ENCODE measurements at places on chromosomes 16 and 17.
A peak's percentile ranks its signal among the peaks of the same experiment; 100 is the strongest.

GRCh38 chr17:64732336-64733006, 70.4 kb upstream of the SMURF2 start:
- DNase-seq = no peak

DNA sequence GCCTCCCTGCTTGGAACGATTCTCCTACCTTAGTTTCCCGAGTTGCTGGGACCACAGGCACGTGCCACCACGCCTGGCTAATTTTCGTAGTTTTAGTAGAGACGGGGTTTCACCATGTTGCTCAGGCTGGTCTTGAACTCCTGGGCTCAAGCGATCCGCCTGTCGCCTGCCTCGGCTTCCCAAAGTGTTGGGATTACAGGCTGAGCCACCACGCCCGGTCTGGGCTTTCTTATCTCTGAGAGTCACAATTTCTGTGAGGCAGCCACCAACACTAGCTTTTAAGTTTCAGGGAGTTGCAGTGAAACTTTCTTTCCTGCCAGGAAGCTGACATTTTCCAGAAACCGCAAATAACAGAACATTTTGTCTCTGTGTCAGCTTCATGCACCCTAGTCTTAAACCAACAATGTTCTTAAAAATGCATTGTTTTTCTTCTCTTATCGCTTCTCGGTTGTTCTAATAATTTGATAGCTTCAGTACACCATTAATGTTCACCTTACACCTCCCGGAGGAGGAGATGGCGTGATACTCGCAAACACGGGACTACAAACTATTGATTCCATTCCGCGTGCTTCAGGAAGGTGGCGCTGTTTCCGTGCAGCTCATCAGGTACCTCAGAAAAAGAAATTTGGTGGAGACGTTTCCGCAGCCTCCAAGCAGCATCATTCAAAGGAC, 7.4 kb upstream of the DHRS7B start:
- DNase-seq = peak; percentile 54

- DNase-seq = no peak
Measured at GRCh38 chr17:51056813-51057510, 63.7 kb downstream of the SPAG9 start.

- DNase-seq = no peak
Measured at GRCh38 chr17:4395111-4395478, 28.6 kb upstream of the UBE2G1 start.

DNA sequence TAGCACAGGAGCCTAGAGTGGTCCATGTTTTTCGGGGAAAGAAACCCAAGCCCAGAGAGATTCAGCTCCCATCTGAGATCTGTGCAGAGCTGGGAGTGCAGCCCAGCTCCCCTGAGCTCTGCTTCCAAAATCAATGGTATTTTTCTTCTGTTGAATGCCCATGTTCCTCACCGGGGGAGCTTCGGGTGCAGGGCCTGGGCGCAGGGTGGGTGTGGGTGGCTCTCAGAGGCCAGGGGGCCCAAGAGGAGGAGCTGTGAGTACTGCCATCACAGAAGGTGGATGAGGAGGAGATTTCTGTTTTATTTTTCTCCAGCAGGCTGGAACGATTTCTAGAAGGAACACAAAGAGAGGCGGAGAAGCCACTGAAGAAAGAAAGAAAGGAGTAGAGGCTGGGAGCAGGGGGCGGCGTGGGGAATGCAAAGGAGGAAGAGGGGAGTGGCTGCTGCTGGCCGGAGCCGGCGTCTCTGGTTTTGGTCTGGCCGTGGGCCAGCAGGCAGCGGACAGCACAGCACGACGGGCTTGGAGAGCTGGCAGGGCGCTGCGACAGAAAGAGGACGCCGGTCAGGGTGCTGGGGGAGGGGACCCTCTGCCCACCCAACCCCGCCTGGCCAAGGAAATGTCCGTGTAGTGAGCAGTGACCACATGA, 76.2 kb upstream of the KSR1 start:
- DNase-seq = no peak

DNA sequence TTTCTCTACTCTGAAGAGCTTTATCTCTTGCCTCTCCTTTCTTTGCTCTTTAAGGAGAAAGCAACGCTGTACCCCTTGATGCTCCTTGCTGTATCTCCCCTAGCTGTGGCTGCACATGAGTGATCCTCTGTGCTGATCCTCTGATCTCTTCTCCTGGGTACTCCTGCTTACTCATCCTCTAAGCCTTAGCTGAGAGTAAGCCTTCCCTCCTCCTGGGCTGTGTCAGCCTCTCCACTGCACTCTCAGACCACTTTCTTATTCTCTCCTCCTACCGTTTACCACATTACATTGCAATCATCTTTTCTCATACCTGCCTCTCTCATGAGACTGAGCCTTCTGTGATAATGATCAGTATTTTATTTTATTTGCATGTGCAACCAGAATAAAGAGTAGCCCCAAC, 25.1 kb downstream of the SOX9 start:
- no peak for DNase-seq

DNA sequence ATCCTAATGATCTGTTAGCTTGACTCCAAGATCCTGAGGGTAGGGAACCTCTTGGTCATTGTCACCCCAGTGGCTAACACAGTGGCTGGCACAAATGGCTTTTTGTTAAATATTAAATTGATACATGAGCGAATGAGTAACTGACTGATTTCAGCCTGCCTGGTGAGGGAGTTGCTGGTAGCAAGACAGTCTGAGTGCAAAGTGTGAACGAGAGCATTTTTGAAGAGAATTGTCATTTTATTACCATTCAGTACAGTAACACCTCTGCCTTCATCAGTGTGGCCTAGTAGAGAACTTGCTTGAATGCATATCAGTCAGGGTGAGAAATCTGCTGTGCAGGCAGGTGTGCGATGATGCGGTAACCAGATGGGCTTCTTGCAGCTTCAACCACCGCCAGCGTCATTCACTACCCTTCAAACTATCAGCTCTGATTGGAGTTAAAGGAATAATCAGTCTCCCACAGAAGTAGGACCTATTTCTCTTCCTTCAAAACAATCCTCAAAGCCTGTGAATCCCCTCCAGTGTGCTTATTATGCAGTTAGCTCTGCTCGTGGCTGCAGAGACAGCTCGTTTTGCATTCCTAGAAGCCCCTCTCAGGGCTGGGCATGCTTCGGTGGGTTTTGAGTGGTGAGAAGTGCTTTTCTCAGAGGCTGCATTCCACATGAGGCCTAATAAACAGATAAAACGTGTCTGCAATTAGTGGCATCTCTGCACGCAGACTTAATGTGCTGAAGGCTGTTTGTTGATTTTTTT, 29.0 kb downstream of the HEXIM2 start:
- DNase-seq = no peak

DNA sequence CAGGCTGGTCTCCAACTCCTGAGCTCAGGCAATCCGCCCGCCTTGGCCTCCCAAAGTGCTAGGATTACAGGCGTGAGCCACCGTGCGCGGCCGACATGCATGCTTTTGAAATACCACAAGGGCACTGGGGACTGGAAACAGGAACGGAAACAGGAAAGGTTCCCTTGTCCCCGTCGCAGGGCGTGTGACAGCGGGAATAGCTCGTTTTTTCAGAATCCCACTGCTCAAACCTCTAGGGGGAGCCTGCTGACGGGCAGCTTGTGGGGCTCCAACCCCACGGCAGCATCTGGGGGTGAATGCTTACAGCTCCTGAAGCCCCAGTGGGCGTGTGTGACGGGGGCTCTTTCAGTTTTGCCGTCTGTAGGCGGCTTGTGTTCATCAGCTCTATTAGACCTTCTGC, 18.8 kb upstream of the ASGR2 start:
- no peak for DNase-seq

- no peak for DNase-seq
Measured at GRCh38 chr17:47184681-47185080, 4.4 kb downstream of the CDC27 start.

DNA sequence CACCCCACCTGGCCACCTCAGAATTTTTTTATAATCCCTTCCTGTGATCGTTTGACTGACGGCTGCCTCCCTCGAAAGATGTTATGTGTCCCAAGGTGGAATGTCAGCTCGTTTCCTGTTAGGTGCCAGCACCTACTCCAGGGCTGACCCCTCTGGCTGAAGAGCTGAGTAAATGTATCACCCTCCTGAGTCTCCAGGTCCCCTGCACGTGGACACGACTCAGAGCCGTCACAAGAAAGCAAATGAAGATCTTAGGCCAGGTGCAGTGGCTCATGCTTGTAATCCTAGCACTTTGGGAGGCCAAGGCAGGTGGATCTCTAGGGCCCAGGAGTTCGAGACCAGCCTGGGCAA, 273.2 kb downstream of the C16orf95 start:
- DNase-seq = no peak

Data from stimulated activated CD8-positive, alpha-beta memory T cell treated with anti-CD3 and anti-CD28 coated beads, Interleukin-4, amount 100 ng/mL, for 1 hour (primary cell).